MV-4-11 (cell line): ENCODE measurements at places on chromosomes 13 and 19.

- DNase-seq = no peak
Measured at GRCh38 chr13:97192166-97192565, 30.0 kb upstream of the MBNL2 start.

- peak; percentile 64 for DNase-seq
Measured at GRCh38 chr13:99514801-99515200, 13.5 kb downstream of the TM9SF2 start.

GRCh38 chr19:28489776-28490175 is 723.2 kb downstream of the UQCRFS1 start:
- DNase-seq = peak; percentile 88

DNA sequence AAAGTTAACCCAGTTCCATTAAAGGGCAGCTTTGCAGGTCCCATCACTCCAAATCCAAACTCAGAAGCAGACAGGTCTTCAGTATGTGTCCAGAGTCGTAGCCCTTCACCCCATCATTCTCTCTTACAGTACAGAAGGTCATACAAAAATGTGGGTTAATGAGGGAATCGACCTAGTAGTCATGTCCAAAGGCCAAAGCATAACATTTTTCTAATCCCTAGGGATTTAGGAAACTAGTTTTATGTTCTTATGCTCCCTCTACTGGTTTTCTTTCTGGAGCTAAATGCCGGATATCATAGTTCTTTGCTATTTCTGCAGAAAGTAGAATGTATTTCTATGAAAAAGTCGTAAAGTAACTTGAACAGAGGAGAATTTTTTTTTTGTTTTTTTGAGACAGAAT is 72.2 kb downstream of the DHRS12 start:
- no peak for DNase-seq

DNA sequence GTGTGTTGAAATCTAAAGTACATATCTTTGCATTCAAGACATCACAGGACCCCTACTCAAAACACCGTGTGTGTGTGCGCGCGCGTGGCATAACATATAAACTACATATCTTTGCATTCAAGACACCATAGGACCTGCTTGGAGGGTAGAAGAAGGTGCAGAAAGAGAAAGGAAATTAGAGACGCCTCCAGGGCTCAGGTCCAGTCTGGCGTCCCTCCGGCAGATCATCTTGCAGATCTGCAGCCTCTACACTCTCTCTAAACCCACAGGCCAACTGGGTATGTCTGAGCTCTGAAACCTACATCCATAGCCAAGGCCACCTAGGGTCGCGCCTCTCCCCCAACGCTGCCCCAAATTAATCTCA is 659 bp upstream of the PAFAH1B3 start:
- no peak for DNase-seq

DNA sequence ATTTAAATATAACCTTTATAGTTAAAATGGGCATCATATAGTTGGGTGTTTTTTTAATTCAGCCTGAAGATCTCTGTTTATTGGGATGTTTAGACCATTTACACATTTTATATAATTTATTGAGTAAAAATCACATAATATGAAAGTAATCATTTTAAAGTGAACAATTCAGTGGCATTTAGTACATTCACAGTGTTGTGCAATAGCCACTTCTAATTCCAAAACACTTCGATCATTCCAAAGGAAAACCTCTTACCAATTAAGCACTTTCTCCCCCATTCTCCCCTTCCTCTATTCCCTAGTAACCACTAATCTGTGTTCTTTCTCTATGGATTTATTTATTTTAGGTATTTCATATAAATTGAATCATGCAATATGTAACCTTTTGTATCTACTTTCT is 30.2 kb downstream of the ZNF527 start:
- DNase-seq = no peak
